ENCODE measurements at places on chromosomes 7 and 10.

DNA sequence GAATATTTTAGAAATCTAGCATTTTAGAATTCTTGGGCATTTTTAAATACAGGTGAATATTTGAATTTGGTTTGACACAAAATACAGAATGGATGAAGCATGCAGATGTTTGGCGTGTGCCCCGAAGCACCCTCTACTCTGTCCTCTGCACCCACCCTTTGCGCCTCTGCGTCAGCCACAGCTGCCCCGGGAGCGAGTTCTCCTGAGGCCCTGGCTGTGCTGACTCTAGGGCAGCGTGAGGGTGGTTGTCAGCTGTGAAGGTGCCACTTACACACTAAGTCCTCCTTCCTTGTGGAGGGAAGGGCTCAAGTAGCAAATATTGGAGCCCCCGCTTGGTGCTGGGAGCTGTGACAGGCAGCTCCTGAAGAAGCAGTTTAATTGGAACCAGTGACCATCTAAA lies 48.4 kb downstream of the DAGLB start:
- DNase-seq, result no peak

DNA sequence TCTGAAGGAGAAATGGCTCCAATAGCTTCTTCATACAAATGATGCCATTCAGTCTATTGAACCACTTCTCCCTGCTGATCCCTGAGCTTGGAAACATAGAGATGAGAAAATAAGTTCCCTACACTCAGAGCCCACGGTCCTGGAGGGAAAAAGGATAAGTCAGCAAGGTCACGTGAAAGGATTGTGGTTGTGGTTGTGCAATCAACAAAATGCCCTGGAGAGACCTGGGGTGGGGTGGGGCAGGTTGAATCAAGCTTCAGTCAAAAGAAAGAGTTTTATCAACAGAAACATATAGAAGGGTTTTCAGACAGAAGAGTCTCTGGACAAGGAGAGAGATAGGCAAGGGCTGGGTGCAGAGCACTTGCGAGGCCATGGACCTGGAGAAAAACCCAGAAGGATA lies 30.1 kb downstream of the C10orf90 start:
- DNase-seq, result no peak

DNA sequence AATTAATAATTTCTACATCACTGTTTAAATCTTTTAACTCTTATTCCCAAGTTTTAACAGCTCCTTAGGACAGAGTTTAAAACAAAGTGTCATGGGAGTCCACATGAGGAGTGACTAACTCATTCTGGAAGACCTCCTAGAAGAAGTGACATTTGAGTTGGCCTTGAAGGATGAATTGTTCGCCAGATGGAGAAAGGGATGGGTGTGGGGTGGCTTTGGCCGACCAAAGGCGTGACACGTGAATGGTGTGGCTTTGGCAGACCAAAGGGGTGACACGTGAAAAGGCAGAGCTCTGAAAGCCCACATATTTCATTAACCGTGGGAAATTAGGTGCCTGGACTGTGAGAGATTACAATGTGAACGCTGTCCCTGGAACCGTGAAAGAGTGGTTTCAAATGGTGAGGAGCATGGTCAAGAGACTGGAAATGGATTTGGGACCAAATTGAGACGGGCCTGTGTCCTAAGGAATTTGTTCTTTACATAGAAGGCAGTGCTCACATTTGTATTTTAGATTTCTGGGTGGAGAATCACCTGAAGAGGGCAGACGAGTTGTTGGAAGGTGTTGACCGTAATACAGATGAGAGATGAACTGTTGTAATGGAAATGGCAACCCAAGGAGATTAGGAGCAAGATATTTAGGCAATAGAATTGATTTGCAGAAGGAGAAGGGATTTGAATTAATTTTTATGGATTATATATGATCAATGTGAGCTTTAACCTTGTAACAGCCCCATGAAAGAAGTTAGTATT lies 228.1 kb downstream of the BICC1 start:
- DNase-seq, result no peak

DNA sequence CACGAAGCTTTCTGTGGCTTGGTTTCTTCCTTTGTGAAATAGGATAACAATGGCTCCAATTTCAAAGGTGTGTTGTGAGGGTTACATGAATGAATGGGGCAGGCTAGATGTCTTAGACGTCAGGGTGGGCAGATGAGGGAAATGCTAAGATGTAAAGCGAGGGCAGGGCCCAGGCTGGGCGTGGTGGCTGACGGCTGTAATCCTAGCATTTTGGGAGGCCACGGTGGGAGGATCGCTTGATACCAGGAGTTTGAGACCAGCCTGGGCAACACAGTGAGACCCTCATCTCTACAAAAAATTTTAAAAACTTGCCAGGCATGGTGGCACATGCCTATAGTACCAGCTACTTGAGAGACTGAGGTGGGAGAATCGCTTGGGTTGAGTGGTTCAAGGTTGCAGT lies 607.7 kb upstream of the FOXK1 start:
- DNase-seq, result no peak

DNA sequence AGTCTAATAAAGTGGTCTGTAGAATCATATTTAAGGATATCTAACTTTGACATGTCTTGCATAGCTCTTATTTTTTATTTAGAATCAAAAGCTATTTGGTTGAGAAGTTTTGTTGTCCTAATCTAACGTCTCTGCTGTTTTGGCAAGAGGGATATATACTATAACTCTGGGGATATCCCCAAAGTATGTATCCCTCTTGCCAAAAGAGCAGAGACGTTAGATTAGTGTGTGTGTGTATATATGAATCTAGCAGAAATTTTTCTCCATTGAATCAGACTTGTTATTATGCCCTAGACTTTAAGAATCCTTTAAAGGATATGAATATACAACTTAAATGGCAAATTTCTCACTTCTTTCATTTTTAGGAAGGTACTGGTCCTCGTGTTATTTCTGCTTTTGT lies 9.6 kb downstream of the SMC3 start:
- DNase-seq, result no peak

DNA sequence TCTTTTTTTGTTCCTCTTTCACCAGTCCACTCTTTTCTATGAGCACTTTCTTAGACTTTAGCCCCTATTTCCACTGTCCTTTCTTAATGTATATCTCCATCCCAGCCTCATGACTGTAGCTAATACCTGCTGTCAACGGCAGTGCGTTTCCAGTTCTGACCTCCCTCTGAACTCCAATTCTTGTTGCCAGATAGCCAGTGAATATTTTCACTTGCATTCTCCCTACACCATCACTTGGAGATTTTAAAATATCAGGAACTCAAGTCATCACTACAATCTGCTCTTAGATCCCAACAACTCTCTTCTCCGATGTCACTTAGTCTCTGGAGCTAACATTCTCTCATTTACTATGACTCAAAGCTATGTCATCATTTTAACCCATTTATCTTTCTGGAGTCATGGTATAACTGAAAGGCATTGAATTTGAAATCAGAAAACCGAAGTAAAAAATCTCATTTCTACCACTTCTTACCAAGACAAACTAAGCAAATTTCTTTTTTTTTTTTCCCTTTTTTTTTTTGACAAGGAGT lies 5.1 kb upstream of the SLC16A12 start:
- no peak for DNase-seq

- DNase-seq, result no peak
These were observed 43.3 kb downstream of the NRP1 start for GRCh38 chr10:33291053-33291592.

GRCh38 chr7:43737467-43738127 lies 8.3 kb upstream of the COA1 start:
- no peak for DNase-seq

DNA sequence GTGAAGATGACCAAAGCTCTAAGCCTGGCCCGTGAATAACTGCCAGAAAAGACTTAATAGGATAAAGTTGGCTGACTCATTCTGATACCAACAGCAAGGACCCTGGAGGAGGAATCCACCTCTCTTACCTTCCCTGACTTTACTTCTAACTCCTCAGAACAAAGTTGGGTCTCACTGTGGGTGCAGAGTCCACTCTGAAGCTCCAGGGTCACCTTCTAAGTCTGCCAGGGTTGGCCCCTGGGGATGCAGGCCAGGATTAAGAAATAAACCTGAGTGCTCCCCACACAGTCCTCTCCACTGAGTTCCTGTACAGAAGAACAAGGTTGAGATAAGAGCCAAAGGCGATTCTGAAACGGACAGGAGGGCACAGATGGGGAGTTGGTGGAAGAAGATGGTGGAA lies 54.4 kb downstream of the GPR26 start:
- DNase-seq, result no peak

- DNase-seq, result no peak
These were observed 212.4 kb upstream of the LRRTM3 start for GRCh38 chr10:66713387-66713786.

DNA sequence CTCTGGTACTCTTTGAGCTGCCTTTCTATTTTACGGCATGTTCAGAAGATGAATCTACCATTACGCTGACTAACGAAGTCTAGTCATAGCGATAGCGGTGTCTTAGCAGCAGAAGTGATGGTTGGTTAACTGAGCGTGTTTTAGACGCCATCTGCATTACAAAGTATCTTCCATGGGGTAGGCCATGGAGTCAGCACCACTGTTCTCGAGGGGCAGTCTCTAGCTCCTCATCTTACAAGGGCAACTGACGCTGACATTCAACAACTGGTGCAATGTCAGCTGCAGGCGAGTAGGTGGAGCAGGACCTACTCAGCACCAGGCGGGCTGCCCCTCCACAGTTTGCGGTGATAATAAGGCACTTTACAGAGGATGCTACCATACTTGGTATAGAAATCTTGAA lies 88.7 kb downstream of the ADARB2 start:
- DNase-seq, result no peak

DNA sequence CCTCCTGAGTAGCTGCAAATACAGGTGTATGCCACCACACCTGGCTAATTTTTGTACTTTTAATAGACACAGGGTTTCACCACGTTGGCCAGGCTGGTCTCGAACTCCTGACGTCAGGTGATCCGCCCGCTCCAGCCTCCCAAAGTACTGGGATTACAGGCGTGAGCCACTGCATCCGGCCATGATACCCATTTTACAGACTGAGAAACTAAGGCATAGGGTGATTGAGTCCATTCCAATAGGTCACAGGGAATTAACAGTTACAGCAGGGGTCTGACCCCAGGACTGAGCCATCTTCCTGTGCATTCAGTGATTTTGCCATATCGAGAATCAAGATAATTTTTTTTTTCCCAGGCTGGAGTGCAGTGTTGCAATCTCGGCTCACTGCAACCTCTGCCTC lies 12.3 kb upstream of the CTBP2 start:
- DNase-seq, result no peak

DNA sequence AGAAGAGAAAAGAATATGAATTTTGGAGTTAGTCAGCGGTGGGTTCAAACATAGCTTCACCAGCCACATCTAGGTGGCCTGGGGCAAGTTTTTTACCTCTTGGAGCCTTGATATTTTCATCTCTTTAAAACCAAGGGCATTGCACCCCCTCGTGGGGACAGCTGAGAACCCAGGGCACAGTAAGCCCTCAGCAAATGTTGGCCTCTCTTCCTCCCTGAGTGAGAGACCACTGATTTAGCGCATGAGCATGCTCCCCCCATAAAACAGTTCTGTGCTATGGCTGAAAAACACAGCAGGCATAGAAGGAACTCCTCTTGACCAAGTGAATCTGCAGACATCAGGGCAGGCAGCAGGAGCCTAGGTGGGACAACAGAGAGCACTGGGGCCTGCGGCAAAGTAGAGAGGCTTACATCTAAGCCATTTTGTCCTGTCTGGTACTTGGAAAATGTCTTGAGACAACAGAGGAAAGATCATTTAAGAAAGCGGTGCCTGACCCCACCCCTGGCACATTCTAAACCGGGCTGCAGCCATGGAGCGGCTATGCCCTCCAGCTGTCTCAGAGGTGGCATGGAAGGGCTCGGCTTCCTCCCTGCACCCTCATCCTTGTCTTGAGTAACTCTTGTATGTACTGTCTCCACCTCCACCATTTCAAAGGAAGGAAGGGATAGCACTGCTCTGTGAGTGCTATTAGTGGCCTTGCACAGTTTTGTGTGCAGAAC lies 94.7 kb downstream of the ARHGAP22 start:
- no peak for DNase-seq

- DNase-seq, result no peak
These were observed 6.9 kb upstream of the PRKAG2 start for GRCh38 chr7:151883857-151884256.

GRCh38 chr10:23994459-23995046 lies 214.4 kb upstream of the KIAA1217 start:
- no peak for DNase-seq

GRCh38 chr7:140146574-140146973 lies 30.2 kb downstream of the KDM7A start:
- DNase-seq, result no peak

DNA sequence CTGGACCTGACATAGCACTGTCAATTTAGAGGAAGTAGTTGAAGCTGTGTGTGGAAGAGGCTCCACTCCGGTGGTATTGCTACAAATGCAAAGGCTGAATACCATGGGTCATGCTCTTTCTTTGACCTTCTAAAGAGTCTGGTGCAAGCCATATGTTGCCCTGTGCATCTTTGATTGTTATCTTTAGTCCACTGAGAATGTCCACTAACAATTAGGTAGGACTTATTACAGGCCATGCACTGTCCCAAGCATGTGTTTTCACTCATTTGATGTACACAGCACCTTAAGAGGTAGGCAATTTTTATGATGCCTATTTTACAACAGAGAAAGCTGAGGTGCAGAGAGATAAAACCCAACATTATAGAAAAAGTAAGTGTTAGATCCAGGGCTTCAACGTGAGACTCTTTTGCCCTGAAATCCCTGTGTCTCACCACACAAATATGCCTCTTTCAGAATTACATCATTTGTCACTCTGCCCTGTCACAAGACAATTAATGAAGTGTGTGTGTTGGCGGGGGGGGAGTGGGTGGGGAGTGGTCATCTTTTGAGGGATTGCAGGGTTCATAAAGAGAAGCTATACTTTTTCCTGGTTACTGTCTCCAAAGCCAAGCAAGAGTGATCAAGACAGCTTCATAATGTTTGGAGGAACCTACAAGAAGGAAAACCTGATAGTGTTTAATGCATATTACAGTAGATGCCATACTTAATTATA lies 637.6 kb upstream of the IGFBP3 start:
- DNase-seq, result no peak

- no peak for DNase-seq
These were observed 16.5 kb downstream of the BTBD16 start for GRCh38 chr10:122287570-122287969.

DNA sequence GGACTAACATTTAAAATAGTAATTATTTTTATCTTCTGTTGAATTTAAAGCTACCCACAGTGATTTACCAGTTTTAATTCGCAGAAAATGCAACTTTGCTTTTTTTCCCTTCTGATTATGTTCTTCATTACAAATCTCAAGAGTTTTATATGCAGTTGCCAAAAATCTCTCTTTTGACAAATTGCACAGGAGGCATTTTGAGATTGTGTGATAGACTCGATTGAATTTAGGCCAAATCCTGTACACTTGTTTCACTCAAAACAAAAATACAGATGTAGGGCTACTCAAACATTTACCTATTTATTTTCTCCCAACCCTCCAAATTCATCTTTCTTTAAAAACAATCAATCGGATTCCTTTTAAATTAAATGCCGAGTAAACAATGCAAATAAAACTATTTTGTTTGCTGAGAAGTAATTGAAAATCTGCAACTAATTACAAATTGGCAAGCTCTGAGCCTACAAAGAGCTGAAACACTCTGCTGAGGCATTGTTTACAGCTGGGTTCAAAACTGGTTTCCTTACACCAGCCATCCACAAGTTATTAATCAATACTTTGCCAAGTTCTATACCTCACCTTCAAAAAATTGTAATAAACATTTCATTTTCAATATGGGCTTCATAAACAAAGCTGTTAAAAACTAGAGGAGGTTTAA lies 214.9 kb upstream of the TCF7L2 start:
- no peak for DNase-seq

GRCh38 chr10:14812271-14812670 lies 25.6 kb downstream of the CDNF start:
- no peak for DNase-seq

- peak; percentile 18 for DNase-seq
These were observed 338.9 kb downstream of the WDR37 start for GRCh38 chr10:1395025-1395480.
